DMS79 treated with DMSO at 0.1 percent for 48 hours (cell line): ENCODE measurements at places on chromosomes 13 and 19.

GRCh38 chr19:40356681-40357595, 8.4 kb downstream of the PLD3 start:
- DNase-seq: no peak

GRCh38 chr13:27607125-27607524, 13.2 kb downstream of the LNX2 start:
- DNase-seq: no peak

- no peak for DNase-seq
These were observed 95.1 kb downstream of the DCT start for GRCh38 chr13:94384231-94384905.

DNA sequence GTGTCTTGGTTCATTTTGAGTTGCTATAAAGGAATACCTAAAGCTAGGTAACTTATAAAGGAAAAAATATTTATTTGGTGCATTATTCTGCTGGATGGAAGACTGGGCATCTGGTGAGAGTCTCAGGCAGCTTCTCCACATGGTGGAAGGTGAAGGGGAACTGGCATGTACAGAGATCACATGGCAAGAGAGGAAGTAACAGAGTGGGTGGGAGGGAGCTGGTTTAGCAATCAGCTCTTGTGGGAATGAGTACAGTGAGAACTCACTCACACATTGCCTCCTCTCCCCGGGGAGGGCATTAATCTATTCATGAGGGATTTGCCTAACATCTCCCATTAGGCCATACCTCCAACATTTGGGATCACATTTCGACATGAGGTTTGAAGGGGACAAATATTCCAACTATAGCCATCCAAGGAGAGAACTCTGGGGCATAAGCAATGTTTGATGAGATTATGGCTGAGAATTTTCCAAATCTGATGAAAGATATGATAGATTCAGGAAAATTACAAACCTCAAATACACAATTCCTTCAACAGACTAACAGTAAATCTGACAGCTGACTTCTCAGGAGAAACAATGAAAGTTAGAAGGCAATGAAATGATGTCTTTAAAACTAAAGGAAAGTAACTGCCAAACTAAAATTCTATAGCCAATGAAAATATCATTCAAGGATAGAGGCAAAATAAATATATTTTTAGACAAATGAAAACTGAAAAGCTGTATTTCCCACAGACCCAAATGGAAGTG, 52.5 kb downstream of the MTUS2 start:
- DNase-seq: no peak

DNA sequence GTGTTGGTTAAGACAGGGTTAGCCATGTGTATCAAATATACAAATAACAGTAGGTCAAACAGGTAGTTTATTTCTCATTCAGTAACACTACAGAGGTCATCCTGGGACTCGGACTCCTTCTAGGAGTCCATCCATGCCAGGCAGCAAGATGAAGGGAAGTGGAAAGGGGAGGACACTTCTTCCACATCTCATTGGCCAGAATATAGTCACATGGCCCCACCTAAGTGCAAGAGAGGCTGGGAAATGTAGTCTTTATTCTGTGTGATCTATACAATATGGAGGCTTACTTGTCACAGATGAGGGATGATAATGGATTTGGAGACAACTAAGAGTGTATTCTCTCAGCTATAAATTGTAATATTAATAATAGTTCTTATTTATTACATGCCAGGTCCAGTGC, 31.1 kb downstream of the RDH8 start:
- no peak for DNase-seq

DNA sequence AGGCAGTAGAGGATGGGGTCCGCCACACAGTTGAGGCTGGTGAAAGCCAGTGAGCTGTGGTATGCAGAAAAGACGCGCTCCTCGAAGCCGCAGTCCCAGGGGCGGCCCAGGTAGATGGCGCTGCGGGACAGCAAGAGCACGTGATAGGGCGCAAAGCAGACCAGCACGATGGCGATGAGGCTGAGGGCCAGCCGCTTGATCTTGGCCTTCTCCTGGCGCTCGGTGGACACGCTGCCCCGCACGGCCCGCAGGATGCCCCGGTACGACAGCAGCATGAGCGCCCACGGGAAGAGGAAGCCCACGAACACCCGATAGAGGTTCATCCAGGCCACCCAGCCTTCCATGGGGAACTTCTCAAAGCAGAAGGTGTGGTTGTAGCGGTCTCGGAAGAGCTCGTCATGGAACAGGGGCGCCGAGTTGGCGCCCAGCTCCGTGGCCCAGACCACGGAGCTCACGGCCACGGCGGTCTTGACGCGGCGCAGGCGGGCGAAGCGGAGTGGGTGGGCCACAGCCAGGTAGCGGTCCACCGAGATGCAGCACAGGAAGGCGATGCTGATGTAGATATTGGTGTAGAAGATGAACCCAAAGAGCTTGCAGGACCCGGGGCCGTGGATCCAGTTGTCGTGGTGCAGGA, 6.5 kb upstream of the OPA3 start:
- no peak for DNase-seq

GRCh38 chr19:9836021-9836420, 903 bp downstream of the PIN1 start:
- DNase-seq: no peak

DNA sequence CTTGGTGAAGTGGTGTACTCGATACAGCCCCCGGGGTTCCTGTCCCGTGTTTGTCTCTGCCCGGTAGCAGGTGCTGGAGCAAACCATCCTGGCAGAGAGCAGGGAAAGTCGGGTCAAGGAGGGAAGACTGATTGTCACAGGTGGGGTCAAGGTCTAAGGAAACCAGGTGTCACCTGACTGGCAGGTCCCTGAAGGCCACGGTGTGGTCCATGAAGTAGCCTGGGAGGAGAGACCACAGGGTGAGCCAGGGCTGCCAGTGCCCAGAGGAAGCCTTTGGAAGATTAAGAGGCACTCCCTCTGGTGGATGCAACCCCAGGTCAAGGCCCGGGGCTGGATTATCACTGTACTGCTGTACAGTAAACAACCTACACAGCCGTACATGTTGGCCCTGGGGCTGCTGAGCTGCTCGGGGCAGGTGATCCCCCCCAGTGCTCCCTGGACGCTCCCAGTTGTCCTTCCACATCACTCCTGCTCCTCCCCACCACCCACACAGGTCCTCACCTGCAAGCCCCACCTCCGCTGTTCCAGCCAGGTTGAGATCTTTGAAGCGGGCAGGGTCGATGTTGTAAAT, 6.0 kb upstream of the CCER2 start:
- no peak for DNase-seq

DNA sequence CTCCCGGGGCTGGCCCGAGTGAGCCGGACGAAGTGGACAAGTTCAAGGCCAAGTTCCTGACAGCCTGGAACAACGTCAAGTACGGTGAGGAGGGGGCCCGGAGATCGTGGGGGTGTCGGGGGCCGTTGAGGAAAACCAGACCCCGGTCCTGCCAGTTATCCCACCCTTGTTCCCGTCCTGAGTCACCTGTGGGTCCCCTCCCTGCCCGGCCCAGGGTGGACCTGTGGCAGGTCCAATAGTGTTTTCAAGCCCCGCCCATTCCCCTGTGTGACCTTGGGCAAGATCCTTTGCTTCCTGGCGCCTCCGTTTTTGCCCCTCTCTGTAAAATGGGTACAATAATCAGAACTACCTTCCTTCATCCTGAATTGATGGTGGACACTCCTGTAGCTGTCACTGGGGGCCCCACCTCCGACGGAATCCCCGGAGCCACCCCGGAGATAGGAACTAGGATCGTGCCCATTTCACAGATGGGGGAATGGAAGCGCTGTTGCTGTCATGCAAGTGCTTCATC, 593 bp downstream of the ATG4D start:
- peak; percentile 8 for DNase-seq

- DNase-seq: no peak
These were observed 12.8 kb downstream of the SHC2 start for GRCh38 chr19:447816-448560.

- no peak for DNase-seq
These were observed 41.7 kb downstream of the ZNF85 start for GRCh38 chr19:20964798-20965197.

DNA sequence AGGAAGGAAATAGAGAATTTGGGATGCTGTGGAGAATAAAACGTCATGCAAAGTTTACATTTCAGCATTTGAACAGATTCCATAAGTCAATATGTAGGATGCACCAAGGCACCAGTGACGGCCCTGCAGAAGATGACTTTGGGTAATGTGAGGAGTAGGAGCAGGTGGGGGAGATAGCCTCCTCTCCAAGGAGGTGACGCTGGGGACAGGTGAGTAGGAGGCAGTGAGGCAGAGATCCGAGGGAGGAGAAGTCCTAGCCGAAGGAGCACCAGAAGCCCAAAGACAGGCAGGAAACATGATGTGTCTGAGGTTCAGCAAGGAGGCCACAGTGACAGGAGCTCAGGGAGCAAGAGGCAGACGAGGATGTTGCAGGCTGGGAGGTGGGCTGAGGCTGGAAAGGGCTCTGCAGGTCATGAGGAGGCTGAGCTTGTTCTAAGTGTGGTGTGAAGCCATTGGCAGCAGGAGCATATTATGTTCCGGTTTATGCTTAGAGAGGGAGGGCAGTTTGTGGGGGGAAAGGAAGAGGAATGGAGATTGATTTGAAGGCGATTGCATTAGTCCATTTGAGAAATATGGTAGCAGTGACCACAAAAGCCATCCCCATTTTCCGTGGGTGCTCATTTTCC, 55.7 kb upstream of the C1QTNF9 start:
- DNase-seq: no peak

GRCh38 chr13:38602266-38602665, 84.6 kb upstream of the FREM2 start:
- no peak for DNase-seq

- no peak for DNase-seq
These were observed 558.5 kb downstream of the RFC3 start for GRCh38 chr13:34376483-34376882.

DNA sequence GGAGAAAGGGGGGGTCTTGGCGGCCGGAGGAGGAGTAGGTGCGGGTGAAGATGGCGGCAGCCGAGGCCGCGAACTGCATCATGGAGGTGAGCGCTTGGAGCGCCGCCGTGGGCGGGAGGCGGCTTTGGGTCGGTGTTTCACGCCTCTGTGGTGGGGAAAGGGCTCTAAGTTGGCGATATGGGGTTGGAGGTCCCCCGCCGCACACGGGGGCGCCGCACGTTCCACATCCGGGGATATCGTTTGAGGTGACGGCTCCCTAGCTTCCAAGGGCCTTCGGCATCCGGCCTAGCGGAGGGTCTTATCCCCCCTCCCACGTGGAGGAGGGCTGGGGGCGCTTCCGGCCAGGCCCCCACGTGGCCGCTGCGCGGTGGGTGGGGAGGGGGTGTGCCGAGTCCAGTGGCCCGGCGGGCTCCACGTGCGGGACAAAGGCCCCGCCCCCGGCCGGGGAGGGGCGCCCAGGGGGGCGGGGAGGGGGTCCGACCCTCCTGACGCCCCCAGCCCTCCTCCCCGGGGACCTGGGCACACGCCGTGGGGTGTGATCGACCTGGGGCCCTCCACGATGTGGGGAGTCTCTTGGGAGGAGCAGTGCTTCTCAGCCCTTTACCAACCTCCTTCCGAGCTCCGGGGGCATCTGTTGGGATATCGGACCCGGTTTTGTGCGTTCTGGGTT, at the start of gene PRMT1:
PRMT1 (plus strand) TSS at position 41 of the 670 bp plus-strand sequence; CDS start at position 51, 10 bp downstream.
- no peak for DNase-seq

- DNase-seq: peak; percentile 90
These were observed at the start of gene RAB20 for GRCh38 chr13:110561344-110562035. Gene RAB20 (minus strand): TSS chr13:110561722. CDS start chr13:110561519, 203 bp downstream.

GRCh38 chr13:30819136-30819888, 84.0 kb downstream of the ALOX5AP start:
- no peak for DNase-seq

DNA sequence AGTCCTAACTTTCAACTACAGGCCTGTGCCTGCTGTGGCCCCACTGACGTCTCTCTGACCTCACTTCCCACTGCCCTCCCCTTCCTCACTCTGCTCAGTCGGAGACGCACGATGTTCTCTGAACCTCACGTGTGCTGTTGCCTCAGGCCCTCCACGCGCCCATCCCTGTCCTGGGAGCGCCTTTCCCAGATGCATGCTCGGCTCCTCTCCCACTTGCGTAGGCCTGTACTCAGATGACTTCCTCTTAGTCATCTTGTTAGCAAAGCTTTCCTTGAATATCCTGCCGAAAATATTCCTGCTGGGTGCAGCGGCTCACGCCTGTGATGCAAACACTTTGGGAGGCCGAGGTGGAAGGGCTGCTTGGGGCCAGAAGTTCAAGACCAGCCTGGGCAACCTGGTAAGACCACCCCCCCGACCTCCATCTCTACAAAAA, 9.3 kb upstream of the SYT5 start:
- DNase-seq: no peak

GRCh38 chr13:72565893-72566292, 161.5 kb downstream of the MZT1 start:
- no peak for DNase-seq
